ENCODE measurements at places on chromosomes 2 and 18. TPM values are rescaled to one million over a fixed set of nuclear protein-coding genes. Genes with fewer than 3 reads are reported as not detected.

EPB41L3 gene
- total RNA-seq: 0.16 TPM

SULT1C2 gene
- 0.36 TPM for total RNA-seq

MROH2A gene
- total RNA-seq: 0.32 TPM

FBLN7 gene
- total RNA-seq: 0.86 TPM

KRTCAP3 gene
- 1.4 TPM for total RNA-seq

SIX3 gene
- total RNA-seq: 0.41 TPM

TFCP2L1 gene
- total RNA-seq: 0.85 TPM

VRK2 gene
- total RNA-seq: 29.8 TPM

CCDC74A gene
- total RNA-seq: 17.3 TPM

SCN3A gene
- total RNA-seq: not detected

ASAP2 gene
- 39.9 TPM for total RNA-seq

SAG gene
- not detected for total RNA-seq

RAPGEF4 gene
- total RNA-seq: 0.21 TPM

TM4SF20 gene
- total RNA-seq: 9.7 TPM

WDR35 gene
- 14.1 TPM for total RNA-seq

MEX3C gene
- total RNA-seq: 26.0 TPM

RNF125 gene
- 0.53 TPM for total RNA-seq

ACTG2 gene
- 0.11 TPM for total RNA-seq

ACKR3 gene
- total RNA-seq: 36.4 TPM

SH3BP4 gene
- total RNA-seq: 33.9 TPM

RTP5 gene
- total RNA-seq: not detected

SP100 gene
- total RNA-seq: 28.5 TPM

FNDC4 gene
- total RNA-seq: 4.3 TPM

UGT1A10 gene
- 0.26 TPM for total RNA-seq

ERMN gene
- total RNA-seq: not detected

LIMS3 gene
- total RNA-seq: not detected

ZNF385B gene
- total RNA-seq: 0.20 TPM

CNDP1 gene
- total RNA-seq: not detected

STAM2 gene
- total RNA-seq: 8.6 TPM

CROCC2 gene
- not detected for total RNA-seq

CABYR gene
- total RNA-seq: 11.7 TPM

COL5A2 gene
- total RNA-seq: 56.0 TPM

ZNF532 gene
- total RNA-seq: 29.1 TPM

SLC4A5 gene
- total RNA-seq: 0.40 TPM

REG3G gene
- not detected for total RNA-seq

POTEE gene
- not detected for total RNA-seq

GPAT2 gene
- total RNA-seq: not detected

NPHP1 gene
- total RNA-seq: 7.2 TPM

SERPINB13 gene
- total RNA-seq: not detected

CPO gene
- total RNA-seq: not detected

MAIP1 gene
- 34.5 TPM for total RNA-seq

TNFAIP6 gene
- total RNA-seq: 3.0 TPM

DPP4 gene
- total RNA-seq: 0.44 TPM

BMP10 gene
- total RNA-seq: not detected

OSR1 gene
- 9.0 TPM for total RNA-seq

ALPP gene
- 0.37 TPM for total RNA-seq

SERPINB11 gene
- total RNA-seq: not detected

MRPL19 gene
- total RNA-seq: 61.0 TPM

SP5 gene
- not detected for total RNA-seq

TNP1 gene
- total RNA-seq: not detected

ABCG8 gene
- not detected for total RNA-seq

Measured in A549 treated with DMSO at 1 μM for 4 hours (cell line).